CD4-positive, alpha-beta T cell treated with Interleukin-21 for 1 hour (primary cell): ENCODE measurements at places on chromosomes 5 and 9.

GRCh38 chr9:70761139-70761670 lies 346.7 kb upstream of the KLF9 start:
- no peak for DNase-seq

- DNase-seq = no peak
Observed at GRCh38 chr9:110452227-110452801, 114.7 kb upstream of the TXNDC8 start.

GRCh38 chr5:135488727-135489465 lies 36.7 kb upstream of the TIFAB start:
- no peak for DNase-seq

- no peak for DNase-seq
Observed at GRCh38 chr9:133982971-133983720, 9.0 kb downstream of the VAV2 start.

DNA sequence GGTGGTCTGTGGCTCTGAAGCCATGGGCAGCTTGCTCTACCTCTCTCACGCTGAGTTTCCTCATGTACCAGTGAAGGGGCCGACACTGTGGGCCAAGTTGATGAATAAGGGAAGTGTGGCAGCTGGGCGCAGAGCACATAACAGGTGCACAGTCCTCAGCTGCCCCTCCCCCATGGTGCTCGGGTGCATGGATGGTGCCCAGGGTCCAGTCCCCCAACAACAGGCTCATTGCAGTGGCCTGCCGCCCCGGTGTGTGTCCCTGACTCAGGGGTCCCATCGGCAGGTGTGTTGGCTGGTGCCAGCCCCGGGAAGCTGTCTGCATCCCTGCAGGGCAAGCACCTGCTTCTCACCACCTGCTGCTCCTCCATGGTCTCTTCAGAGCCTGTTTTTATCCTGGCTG lies 36.6 kb downstream of the COL5A1 start:
- no peak for DNase-seq
